AG08395 (cell line): ENCODE measurements at places on chromosomes 12 and 14.

DNA sequence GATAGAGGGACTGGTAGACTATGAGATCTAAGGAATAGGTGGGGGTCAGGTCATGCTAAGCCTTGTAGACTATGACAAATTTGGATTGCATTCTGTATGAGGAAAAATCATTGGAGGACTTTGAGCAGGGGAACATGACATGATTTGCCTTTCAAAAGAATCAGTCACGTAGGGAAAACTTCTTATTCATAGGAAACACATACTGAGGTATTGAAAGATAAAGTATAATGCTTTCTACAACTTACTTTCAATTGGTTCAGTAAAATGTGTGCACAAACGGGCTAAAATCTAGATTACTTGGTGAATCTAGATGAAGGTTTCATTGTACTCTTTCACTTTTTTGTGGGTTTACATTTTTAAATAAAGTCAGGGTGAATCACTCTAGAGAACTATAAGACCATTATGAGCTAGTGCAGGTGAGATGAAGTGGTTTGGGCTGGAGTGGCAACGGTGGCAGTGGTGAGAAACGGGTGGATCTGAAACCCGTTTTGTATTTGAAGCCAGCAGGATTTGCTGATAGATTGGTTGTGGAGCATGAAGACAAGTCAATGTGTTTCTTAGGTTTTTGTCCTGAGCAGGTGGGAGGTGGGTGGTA lies 6.7 kb downstream of the BBS10 start:
- DNase-seq: no peak

GRCh38 chr12:20455001-20455706 lies 86.8 kb downstream of the PDE3A start:
- no peak for DNase-seq

- DNase-seq: no peak
These were observed 30.3 kb downstream of the HMGA2 start for GRCh38 chr12:65854629-65855028.

DNA sequence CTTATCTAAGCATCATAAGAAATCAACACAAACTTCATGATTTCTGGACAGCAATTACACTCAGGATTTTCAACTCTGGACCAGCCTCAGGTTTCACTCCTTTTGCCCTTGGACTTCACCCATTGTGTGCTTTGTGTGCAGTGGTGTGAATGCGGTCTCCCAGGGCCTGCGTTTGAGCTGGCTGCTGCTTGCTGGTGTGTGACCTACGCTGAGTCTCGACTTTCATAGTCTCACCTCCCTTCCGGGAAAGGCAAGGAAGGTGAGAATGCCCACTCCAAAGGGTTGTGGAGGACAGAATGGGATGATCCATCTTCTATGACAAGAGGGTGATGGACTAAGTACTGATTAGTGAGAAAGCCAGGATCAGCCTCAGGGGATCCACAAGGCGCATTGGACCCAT lies 228.8 kb downstream of the C12orf75 start:
- no peak for DNase-seq

GRCh38 chr14:50528000-50528399 lies 4.4 kb downstream of the MAP4K5 start:
- peak; percentile 8 for DNase-seq
